Iris pigment epithelial cell (primary cell): ENCODE measurements at places on chromosomes 4 and X.

GRCh38 chr4:109953556-109953955, 40.9 kb downstream of the EGF start:
- no peak for DNase-seq

DNA sequence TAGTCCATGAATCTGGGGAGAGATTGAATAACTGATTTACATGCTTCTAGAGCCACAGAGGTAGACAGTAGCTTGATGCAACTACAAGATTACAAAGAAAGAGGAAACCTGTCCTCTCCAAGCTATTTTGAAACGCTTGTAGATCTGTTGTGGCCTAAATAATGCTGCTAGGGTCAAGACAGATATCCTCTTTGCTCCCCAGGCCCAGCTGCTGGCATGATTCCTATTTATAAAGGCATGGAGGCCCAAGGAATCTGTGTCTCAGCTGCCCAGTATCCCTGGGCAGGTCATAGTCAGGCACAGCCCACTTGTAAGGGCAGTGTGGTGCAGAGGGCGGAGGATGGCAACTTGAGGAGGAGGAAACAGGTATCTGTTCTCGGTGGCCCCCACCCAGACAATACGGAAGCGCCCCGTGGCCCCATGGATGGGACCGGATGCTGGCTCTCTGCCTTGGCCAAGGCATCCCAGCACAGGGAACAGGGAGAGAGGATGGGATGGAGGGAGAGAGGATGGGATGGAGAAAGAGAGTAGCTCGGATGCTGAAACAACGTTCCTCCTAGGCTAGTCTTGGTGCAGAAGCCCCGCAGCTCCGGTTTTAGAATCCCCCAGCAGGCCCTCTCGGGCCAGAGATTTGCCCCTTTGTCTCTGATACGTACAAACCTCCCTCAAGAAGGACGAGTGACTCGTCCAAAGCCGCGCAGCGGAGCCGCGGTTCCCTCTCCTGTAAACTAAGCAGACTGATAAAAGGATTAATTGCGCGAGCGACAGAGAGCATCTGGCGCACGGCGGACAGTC, 767 bp upstream of the SMIM20 start:
- peak; percentile 36 for DNase-seq

DNA sequence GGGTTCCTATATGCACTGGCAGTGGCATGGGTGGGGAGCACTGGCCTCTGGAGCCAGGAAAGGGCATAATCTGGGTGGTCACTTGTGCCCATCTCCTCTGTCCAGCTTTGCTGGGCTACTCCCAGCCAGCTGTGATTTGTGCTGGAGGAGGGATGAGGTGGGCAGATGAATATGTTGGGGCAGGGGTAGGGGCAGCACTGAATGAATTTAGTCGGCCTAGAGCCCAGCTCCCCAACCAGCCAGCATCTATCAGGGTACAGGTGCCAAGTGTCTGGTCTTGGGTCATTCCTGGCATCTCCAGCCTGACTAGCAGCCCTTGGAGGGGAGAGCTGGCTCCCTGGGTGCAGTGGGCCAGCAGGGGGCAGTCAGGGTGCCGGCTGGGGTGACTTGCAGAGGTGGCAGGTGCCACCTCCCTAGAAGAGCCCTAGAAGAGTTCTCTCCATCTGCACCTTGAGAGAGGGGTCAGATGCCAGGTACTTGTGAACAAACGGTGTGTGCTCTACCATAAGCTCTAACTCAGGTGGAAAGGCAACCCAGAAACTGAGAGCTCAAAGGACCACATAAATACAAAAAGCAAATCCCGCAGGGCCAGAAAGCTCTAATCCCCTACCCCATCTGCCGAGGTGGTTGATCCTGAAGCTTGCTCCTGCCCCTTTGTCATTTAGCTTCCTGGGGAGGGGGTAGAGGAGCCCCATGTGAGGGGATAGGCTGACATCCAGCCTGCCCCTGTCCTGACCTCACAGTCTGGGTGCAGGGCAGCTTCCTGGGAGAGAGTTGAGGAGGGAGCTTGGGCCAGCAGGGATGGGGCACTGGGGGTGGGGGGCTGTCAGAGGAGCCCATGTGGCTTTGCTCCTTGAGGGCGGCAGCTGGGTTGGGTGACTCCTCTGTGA, 2.2 kb downstream of the SORCS2 start:
- DNase-seq: peak; percentile 39

GRCh38 chrX:104324461-104325212, 69.9 kb upstream of the ESX1 start:
- peak; percentile 31 for DNase-seq

DNA sequence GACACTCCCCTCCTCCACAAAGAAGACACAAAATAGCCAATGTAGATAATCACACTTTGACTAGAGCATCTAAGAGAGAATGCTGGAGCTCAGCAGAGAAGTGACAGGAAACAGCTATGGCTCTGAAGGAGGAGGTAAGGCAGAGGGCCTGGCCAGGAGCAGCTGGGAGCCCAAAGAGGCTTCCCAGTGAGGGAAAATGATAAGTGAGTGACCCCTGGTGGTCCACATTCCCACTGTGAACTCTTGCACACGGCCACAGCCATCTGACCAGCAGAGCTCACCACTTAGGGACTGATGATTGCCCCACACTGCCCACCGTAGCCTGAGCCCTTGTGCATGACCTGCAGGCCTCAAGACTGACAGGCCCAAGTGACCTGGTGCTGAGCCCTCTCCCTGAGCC, 162.7 kb upstream of the GALNTL6 start:
- DNase-seq: no peak

DNA sequence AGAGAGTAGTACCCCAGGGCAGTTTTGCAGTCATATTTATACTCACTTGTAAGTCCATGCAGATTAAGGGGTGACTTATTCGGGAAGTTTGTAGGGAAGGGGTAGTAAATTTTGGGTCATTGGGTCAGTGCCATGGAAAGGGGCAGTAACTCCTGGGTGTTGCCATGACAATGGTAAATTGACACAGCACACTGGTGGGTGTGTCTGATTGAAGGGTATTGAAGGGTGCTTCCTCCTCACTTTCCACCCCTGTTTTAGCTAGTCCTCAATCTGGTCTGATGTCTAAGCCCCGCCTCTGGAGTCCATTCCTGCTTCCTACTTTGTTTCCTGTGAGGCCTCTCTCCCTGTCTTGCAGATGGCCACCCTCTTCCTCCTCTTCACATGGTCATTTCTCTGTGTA, 11.9 kb downstream of the ODAPH start:
- no peak for DNase-seq

- no peak for DNase-seq
These were observed 139.7 kb downstream of the TSPAN5 start for GRCh38 chr4:98518559-98519267.

GRCh38 chr4:131091896-131092295, 1995.9 kb downstream of the C4orf33 start:
- peak; percentile 54 for DNase-seq

DNA sequence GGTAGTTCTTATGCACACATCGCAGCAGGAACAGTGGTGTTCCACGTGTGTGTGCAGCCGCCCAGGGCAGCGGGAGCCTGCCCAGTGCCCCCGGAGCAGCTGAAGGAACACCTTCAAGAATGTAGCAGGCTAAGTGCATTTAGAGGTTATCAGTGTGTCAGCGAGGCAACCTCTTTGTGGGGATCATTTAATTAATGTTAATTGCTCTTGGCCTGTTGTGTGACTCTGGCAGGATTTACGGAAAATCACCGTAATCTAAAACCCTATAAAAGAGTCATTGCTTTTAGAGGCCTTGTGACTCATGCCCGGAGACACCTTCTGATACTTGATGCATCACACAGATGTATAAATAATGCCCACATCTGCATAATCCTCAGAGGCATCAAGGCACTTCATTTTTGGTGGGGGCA, 47.3 kb upstream of the GATB start:
- DNase-seq: peak; percentile 9

DNA sequence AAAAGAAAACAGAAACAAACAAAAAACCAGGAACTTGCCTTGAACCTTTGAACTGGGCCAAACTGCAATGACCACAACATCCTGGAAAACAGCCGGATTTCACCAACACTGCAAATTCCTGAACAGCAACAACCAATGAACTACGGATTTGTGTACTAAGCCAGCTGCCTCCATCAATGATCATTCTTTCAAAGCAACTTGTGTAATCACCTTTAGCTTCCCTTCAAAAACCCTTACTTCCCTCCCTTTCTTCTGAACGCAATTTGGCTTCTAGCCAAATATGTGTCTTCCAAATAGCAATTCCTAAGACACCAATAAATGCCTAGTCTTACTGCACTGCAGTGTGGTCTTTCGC, 98.5 kb upstream of the FAM47C start:
- DNase-seq: peak; percentile 7

GRCh38 chrX:75131973-75132627, 24.0 kb downstream of the ABCB7 start:
- no peak for DNase-seq

GRCh38 chrX:81392396-81392795, 190.5 kb downstream of the SH3BGRL start:
- DNase-seq: no peak

GRCh38 chr4:135732448-135732847, 1530.9 kb upstream of the PABPC4L start:
- DNase-seq: no peak

- no peak for DNase-seq
These were observed 128.3 kb downstream of the UCHL1 start for GRCh38 chr4:41384992-41385391.

- DNase-seq: no peak
These were observed 83.4 kb downstream of the SHISA3 start for GRCh38 chr4:42480717-42481116.

- no peak for DNase-seq
These were observed 47.6 kb downstream of the COL25A1 start for GRCh38 chr4:109254845-109255244.

DNA sequence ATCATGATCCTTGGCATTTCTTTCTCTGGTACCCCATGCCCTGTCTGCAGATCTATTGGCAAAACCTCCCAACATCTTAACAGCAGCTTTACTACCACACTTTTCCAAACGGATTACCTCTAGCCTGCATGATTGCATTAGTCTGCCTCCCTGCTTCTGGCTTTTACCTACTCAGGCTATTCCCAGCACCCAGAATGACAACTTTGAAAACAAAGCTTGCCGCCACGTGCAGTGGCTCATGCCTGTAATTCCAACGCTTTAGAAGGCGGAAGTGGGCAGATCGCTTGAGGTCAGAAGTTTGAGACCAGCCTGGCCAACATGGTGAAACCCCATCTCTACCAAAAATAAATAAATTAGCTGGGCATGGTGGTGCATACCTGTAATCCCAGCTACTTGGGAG, 60.2 kb downstream of the UBE2K start:
- DNase-seq: no peak

DNA sequence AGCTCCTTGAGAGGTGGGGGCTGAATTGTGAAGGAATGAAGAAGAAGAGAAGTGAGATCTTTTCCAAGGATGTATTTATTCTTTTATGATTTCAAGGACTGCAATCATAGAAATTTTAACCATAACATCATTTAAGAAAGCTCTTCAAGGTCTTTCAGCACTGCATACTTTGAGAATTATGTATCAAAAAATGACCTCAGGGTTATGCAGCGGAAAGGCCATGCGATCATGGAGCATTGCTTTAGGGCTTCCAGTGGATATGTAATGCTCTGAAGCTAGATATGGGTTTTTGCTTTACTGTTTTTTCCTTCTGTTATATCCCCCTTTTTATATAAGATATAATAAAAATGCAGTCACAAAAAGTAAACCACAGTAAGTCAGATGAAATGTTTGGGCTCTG, 38.7 kb downstream of the SGMS2 start:
- DNase-seq: peak; percentile 60

GRCh38 chrX:39322496-39322895, 521.2 kb downstream of the MID1IP1 start:
- DNase-seq: no peak

DNA sequence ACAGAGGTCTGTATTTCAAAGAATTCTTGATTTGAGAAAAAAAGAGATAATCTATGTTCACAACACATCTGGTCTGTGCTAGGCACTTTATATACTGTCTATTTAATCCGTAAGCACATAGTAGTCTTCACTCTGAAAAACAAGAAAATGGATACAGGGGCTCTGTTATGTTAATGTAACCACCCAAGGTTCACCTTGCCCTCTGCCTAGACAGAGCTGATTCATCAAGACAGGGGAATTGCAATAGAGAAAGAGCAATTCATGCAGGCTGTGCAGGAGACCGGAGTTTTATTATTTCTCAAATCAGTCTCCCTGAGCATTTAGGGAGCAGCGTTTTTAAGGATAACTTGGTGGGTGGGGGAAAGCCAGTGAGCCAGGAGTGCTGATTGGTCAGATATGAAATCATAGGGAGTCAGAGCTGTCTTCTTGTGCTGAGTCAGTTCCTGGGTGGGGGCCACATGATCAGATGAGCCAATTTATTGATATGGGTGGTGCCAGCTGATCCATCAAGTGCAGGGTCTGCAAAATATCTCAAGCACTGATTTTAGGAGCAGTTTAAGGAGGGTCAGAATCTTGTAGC, 92.9 kb upstream of the TNIP3 start:
- DNase-seq: peak; percentile 52

- no peak for DNase-seq
These were observed 55.5 kb downstream of the SPANXN4 start for GRCh38 chrX:143081231-143081630.

- DNase-seq: no peak
These were observed 111.0 kb downstream of the DDIT4L start for GRCh38 chr4:100079264-100079663.

DNA sequence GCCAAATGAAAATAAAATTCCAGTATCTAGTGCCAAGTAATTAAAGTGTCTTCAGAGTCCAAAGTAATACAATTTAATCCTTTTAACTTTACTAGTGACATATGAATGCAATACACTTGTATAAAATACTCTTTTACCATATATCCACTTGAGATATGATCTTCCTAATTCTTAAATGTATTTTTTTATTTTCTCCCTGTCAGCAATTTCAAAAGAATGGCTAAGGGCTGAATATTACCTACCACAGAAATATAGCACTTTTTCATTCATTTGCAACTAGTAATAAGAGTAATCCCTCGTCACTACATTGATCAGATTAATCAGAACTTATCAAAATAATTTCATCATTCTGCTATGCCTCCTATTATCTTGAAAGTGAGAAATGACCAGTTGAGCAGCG, 10.1 kb upstream of the TBX22 start:
- no peak for DNase-seq

GRCh38 chr4:14196131-14196530, 568.6 kb upstream of the BOD1L1 start:
- DNase-seq: peak; percentile 68

- no peak for DNase-seq
These were observed 32.2 kb downstream of the GPAT3 start for GRCh38 chr4:83568062-83568461.

DNA sequence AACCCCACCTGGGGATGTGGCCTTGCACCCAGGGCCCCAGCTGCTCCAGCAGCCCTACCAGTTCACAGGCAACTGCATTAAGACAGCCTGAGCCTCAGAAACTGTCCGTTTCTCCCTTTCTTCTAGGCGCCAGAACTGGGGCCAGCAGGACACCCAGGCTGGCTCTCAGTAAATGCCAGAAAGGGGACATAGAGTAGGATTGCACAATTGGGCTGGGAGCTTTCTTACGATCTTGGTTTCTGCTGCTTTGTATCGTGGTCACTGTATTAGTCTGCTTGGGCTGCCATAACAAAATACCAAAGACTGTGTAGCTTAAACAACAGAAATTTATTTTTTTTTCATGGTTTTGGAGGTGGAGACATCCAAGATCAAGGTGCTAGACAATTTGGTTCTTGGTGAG, 48.4 kb downstream of the NALF2 start:
- no peak for DNase-seq
